Smooth muscle cell of trachea (primary cell): ENCODE measurements at places on chromosomes 6 and 20. TPM values are rescaled to one million over a fixed set of nuclear protein-coding genes. Genes with fewer than 3 reads are reported as not detected.

Gene ATP6V1G2
- 5.5 and 5.7 TPM in 2 replicates for total RNA-seq

Gene ZSCAN12
- 5.3 and 8.4 TPM in 2 replicates for total RNA-seq

Gene SMOC2
- total RNA-seq: not detected in 2 replicates

Gene CLVS2
- total RNA-seq: under 0.01 TPM in 1 of 2 replicates, not detected in the other

Gene BPI
- under 0.01 TPM in 1 of 2 replicates, not detected in the other for total RNA-seq

Gene PI16
- 0.50 TPM in 1 of 2 replicates, not detected in the other for total RNA-seq

Gene EPPIN
- total RNA-seq: not detected in 2 replicates
